ENCODE measurements at places on chromosomes 2 and 18.

DNA sequence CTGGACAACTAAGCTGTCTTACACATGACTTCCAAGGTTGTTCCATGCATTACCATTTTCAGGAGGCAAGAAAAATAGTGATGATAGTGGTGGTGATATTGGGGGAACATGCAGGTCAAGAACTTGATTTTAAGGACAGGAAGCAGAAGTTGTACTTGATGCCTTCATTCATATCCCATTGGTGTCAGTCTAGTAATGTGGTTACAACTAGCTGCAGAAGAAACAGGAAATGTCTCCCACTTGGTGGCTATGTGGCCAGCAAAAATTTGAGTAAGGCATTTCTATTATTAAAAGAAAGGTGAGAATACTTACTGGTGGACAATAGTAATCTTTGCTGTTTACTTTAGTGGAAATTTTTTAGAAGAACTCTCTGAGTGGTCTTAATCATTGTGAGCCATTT, 103.4 kb downstream of the ALMS1 start:
- DNase-seq, result no peak

- peak; percentile 41 for DNase-seq
Observed at GRCh38 chr2:165645930-165646831, 147.9 kb downstream of the GALNT3 start.

GRCh38 chr2:239223310-239224198, 177.3 kb downstream of the HDAC4 start:
- DNase-seq, result no peak

DNA sequence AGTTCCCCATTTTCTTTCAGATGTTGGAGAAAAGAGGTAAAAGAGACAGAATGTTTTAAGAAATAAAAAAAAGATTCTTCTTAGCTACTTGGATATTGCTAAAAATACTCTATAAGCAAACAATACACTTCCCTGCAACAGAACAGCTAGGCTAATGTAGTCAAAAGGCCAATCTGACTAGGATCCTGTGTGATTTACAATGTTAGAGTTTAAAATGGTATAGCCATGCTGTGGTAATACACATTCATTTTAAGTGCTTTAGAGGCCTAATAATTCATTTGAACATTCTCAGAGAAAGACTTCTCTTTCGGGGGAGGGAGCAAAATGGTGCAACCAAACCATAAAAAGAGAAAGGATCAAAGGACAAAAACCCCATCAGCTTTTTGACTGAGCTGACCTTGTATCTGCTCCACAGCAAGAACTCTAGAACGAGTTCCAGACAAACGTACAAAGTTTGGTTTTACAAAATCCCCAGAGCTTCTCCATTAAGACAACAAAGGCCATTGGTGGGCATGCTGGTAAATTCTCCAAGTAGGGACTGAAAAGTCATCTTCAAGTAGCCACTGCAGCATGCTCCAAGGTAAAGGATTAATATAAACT, 200.2 kb downstream of the STK39 start:
- no peak for DNase-seq

- no peak for DNase-seq
Observed at GRCh38 chr2:59727121-59727590, 826.3 kb downstream of the BCL11A start.

- no peak for DNase-seq
Observed at GRCh38 chr2:171316220-171316619, 117.6 kb downstream of the METTL8 start.

DNA sequence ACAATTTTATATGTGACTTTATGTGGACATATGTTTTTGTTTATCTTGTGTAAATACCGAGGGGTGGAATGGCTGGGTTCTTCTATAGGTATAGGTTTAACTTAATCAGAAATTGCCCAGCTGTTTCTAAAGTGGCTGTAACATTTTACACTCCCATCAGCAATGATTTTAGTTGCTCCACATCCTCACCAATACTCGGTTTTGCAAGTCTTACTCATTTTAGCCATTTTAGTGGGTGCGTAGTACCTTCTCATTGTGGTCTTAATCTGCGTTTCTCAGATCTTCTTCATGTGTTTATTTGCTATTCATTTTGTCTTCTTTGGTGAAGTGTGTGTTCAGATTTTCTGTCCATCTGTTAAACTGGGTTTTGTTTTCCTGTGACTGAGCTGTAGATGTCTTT, 95.4 kb upstream of the BCL2L11 start:
- no peak for DNase-seq

DNA sequence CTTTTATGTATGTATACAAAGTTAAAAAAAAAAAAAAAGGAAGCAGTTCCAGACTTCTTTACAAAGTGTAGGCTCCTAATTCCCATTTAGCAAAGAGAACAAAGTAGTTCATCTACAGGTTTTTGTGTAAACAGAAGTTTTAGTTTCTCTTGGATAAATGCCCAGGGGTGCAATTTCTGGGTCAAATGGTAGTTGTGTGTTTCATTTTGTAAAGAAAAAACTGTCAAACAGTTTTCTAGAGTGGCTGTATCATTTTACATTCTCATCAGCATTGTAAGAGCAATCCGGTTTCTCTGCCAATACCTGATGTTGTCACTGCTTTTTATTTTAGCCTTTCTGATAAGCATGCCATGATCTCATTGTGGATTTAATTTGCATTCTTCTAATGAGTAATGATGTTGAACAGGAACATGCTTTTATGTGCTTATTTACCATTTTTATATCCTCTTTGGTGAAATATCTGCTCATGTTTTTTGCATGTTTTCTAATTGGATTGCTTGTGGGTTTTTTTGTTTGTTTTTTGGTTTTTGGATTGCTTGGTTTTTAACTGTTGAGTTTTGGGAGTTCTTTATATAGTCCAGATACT, 16.6 kb upstream of the PSME4 start:
- DNase-seq, result no peak

GRCh38 chr18:65990944-65991708, 240.3 kb downstream of the CDH7 start:
- DNase-seq, result no peak

DNA sequence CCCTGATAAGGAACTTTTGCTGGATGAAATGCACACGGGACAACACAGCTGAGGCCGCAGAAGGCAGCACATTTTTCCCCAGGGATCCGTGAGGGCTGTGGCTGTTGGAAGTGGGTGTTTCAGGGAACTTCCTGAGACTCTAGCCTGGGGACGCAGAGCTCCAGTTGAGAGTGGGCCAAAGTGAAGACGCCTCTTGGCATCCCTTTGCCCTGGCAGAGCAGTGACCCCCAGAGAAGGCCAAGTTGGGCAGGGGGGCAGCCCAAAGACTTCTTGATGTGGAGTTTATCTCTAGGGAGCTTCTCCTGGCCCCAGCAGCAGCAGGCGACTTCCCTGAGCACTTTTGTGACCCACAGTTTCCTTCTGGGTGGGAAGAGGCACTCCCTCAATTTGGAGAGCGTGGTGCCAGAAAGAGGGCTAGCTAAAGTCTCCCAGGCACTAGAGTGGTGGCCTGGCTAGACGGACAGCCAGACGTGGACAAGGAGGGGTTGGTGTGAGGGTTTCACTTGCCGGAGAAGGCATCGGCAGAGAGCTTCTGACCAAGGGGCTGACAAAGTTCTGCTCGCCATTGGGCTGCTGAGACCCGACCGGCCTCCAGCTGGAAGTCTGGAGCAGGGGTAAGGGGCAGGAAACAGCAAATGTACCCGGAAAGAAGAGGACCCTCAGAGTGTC, 108.8 kb downstream of the ACKR3 start:
- DNase-seq, result no peak

DNA sequence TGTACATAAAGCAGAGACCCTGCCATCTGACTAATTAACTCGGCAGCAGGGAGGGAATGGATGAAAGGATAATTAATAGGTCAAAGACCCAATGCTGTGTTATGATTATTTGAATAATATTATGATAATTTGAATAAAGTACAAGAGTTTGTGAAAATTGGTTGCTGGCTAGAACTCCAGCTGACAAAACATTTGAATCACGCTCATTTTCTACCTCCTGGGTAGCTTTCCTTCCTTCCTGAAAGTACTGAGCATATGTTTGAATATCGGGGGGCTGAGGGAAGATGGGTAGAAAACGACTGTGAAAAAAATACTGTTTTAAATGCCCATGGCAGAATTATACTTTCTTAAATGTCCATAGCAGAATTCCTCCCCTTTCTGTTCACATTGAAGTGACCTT, 243.6 kb upstream of the RBMS1 start:
- no peak for DNase-seq

GRCh38 chr2:241812730-241813643, 4.0 kb downstream of the NEU4 start:
- no peak for DNase-seq

GRCh38 chr2:218169757-218170546, 3.2 kb upstream of the CXCR1 start:
- no peak for DNase-seq

DNA sequence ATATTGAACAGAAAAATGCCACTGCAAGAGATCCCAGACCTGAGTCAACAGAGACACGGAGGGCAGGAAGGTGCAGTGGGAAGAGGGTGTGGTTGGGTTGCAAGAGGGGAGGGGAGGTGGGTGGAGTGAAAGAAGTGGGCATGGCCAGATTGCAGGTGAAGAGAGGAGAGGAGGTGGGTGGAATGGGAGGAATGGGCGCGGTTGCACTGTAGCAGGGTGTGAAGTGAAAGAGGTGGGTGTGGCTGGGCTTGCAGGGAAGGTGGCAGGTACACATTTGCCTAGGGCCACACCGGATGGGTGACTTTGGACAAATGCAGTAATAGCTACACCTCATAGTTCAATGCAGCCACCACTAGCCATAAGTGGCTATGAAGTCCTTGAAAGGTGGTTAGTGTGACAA, 71.1 kb downstream of the DOCK10 start:
- DNase-seq, result no peak

- no peak for DNase-seq
Observed at GRCh38 chr2:175855794-175856453, 146.1 kb downstream of the LNPK start.

DNA sequence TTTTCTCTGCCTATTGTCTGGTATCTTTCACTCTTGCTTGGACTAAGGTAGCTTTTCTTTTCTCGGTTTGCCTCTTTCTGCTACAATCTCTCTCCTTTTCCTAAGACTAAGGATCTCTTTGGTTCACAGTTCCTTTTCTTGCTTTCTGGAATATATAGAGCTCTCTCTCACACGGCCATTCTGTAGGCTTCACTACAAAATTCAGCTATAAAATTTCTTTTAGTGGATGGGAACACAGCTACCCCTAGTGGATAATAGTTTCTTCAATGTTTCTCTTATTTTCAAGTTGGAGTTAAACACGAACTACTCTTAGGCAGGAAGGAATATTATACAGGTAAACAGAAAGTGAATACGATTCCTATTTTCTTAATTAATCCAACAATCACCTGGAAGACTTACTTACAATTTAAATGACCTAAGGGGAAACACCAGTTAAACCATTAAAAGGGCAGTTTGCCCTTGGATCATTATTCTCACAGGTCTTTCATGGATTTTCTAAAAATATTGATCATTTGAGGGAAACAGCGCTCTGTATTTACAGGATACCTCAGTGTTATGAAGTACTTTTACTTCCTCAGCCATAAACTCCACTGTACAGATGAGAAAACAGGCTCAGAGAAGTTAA, 140.5 kb downstream of the LRP2 start:
- DNase-seq, result peak; percentile 15

- DNase-seq, result no peak
Observed at GRCh38 chr2:30677231-30677630, 130.0 kb downstream of the CAPN13 start.

DNA sequence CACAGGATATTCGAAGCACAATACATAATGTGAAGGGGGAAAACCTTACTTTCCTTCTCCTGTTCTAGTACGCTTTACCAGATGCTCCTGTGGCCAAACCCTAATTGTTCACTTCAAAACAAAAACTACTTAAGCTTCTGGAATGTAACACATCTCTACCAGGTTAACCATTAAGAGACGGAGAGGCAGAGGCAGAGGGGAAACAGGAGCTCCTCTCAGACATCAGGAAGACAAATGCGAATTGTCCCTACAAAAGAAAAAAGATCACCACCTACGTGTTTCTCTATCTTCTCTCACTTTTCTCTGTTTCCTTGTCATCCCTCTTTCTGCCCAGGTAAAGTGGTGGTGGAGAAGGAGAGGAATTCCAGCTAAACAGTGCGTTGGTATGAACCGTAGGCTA, 266.8 kb downstream of the NRXN1 start:
- DNase-seq, result no peak

GRCh38 chr2:204890680-204891079, 345.4 kb downstream of the PARD3B start:
- DNase-seq, result no peak

- DNase-seq, result no peak
Observed at GRCh38 chr2:191942090-191942738, 95.3 kb upstream of the CAVIN2 start.

GRCh38 chr2:10047616-10048500, 4.5 kb downstream of the KLF11 start:
- no peak for DNase-seq

GRCh38 chr18:79356435-79356834, 39.3 kb upstream of the NFATC1 start:
- no peak for DNase-seq

DNA sequence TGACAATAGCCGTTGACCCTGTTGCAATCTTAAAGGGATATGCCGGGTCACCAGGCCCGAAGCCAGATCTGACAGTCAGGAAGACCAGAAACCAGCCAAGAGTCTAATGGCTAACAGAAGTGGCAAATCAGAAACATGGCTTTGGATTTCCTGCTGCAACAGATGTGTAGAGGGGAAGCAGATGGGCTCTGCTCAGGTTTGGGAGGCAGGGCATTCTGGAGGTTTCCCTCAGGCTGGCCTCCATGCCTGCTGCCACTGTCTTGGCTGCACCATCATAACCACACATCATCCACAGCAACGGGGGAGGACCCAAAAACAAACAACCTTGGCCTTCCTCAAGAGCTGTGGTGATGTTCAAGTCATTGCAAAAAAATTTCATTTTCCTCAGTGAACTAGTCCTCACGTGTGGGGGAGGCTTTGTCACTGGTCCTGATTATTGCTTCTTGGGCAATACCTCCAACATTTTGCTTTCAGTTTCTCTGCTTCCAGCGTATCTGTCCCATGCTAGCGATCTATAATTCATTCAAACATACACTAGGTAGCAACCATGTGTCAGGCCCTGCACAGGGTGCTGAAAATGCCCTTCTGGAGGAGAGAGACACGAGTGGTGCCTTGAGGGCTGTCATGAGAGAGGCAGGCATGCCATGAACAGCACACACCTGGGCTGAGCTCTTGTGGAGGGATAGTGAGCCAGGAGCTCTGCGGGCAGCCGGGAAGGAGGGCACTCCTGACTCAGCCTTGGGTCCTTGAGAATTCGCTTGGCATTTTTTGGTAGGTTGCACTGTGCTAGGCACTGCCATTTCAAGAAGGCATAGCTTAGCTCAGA, 48.2 kb upstream of the LGALSL start:
- no peak for DNase-seq

DNA sequence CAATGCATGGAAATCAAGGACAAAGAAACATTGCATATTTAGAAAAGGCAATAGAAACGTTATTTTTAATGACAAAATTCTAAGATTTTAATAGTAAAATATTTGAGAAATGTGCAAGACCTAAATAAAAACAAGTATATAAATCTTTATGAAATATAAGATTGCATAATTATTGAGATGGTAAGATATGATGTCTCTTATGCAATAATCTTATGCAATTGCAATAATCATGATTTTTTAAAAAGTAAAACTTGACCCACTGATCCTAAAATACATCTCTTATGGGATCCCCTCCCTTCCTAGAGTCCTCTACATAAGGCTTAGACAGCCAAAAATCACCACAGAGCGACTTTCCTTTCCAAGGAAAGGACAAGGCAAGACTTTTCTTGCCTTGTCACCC, 249.0 kb downstream of the DOK6 start:
- no peak for DNase-seq
